Urinary bladder (tissue), 4 donors: ENCODE measurements at places on chromosomes 1 and 21. TPM values are rescaled to one million over a fixed set of nuclear protein-coding genes. Genes with fewer than 3 reads are reported as not detected.

The MIXL1 gene
- total RNA-seq, result not detected

The SELP gene
- total RNA-seq, result 13.1 TPM

The HFM1 gene
- 27.5 TPM for total RNA-seq

The HOOK1 gene
- 8.6 TPM for total RNA-seq

The AMY2A gene
- total RNA-seq, result not detected

- no peak for DNase-seq
Observed at GRCh38 chr1:21355956-21356355, 65.7 kb upstream of the ECE1 start.

- no peak for DNase-seq
Observed at GRCh38 chr21:46457801-46458314, 833 bp upstream of the DIP2A start.

DNA sequence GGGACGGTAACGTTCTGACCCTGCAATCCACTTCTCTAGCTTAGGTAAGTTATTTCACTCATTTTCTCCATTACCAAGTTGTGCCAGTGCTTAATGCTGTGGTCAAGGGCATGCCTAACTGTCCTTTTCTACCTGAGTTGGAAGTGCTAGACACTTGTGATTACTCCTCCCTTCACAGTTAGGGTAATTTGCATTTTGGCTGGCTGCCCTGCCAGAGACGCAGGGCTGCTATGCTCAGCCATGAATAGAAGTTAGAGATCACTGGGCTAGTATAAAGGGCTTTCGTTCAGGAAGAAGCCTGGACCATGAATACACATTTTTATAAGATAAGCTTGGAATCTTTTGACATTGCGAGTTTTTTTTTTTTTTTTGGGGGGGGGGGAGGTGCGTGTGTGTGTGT, 633.2 kb upstream of the NEGR1 start:
- no peak for DNase-seq

- no peak for DNase-seq
Observed at GRCh38 chr1:108598340-108598739, 38.4 kb downstream of the EEIG2 start.

DNA sequence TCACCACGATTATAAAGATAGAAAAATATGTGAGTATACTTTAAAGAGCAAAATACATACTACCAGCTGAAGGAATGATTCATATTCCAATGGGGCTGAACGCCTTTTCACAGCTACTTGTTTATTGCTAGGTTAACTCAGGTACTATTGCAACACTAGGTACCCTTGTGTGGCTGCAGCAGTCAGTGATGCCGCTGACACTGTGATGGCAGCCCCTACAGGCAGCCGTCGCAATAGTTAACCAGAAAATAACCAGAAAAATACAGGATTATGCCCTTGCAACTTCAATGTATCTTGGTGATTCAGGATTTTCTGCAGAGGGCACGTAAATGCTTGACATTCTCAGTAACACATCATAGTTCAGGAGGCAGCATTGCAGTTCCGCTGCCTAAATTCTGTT, 1.6 kb upstream of the MARK1 start:
- DNase-seq, result no peak

GRCh38 chr1:91070298-91070697, 48.5 kb upstream of the ZNF644 start:
- no peak for DNase-seq

GRCh38 chr1:200090252-200091159, 63.0 kb downstream of the NR5A2 start:
- DNase-seq, result no peak

- no peak for DNase-seq
Observed at GRCh38 chr1:70778056-70778762, 269.4 kb downstream of the PTGER3 start.

DNA sequence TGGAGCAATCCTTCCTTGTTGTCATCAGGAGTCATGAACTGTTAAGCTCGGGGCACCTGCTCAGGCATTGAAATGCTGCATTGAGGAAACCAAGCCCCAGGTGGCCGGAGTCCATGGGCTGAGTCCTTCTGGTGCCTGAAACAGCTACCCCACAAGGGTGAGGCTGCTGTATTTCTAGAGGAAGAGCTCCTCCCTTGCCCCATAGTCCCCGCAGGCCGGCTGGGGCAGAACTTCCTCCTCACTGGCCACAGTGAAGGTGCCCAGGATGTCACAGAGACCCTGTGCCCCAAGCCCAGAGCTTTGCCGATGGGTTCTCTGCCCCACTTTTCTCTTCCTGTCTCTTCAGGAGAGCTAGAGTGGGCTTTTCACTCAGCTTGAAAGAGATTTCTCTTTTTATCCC, 80.8 kb upstream of the GCLM start:
- no peak for DNase-seq

- no peak for DNase-seq
Observed at GRCh38 chr1:67941155-67941554, 107.9 kb upstream of the GNG12 start.

GRCh38 chr1:178411756-178412399, 84.9 kb downstream of the CLEC20A start:
- no peak for DNase-seq

DNA sequence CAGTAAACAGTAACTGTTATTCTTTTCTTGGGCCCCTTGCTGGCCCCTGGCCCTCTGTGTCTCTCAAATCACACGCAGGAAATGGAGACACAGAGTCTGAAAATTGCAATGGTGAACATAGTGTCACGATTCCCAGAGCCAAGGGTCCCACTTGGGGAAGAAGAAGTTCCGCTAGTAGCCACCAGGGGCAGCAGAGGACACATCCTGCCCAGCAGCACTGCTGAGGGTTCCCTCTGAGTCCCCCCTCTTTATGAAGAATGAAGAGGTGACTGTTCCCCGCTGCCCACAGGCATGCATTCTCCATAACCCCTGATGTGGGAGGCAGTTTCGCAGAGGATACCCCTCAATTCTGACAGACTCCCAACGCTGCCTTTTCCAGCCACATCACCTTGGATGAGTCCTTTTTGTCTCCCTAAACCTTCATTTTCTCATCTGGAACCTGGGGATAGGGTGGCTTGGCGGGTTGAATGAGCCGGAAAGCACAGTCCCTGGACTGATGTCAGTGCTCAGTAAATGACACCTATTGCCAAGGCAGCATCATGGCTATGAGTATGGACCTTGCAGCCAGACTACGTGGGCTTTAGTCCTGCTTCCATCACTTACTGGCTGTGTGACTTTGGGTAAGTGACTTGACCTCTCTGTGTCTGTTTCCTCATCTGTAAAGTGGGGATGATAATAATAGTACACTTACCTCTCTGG, 238.0 kb upstream of the TMEM51 start:
- no peak for DNase-seq

- no peak for DNase-seq
Observed at GRCh38 chr1:166129006-166129405, 37.8 kb downstream of the FAM78B start.

DNA sequence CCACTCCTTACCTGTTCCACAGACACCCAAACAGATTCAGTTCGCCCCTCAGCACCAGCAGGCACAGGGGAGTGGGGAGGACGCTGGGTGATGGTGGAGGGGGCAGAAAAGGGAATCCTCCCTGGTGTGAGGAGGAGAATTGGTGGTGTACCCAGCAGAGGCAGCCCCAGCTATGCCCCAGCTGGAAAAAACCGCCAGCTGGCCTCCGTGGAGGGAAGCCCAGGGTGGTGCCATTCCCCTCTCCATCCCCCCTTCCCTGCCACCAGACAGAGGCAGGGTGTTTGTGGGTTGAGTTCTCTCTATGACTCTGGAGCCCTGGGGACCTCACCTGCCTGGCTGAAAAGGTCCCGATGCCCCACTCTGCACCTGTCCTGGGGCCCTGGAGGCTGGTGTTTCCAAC, 27.9 kb downstream of the OPTC start:
- DNase-seq, result no peak

- DNase-seq, result no peak
Observed at GRCh38 chr1:5938101-5938646, 54.1 kb downstream of the NPHP4 start.

GRCh38 chr1:93537924-93538323, 90.0 kb downstream of the FNBP1L start:
- no peak for DNase-seq

- DNase-seq, result no peak
Observed at GRCh38 chr1:89894210-89895201, 73.7 kb downstream of the LRRC8D start.

GRCh38 chr1:59641836-59642235, 172.9 kb upstream of the HOOK1 start:
- no peak for DNase-seq

DNA sequence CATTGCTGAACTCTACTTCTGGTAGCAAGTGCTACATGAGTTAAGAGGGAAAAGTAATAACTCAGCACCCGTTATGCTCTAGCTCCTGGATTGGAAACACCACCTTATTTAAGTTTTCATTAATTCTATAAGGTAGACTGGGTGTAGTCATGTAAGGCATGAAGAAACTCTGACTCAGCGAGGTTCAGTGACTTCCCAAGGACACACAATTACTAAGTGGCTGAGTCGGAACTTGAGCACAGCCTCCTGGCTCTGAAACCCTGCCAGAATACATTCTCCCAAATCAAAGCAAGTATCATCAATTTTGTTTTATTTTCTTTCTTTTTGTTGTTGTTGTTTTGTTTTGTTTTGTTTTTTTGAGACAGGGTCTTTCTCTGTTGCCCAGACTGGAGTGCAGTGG, 29.1 kb upstream of the SCCPDH start:
- DNase-seq, result no peak

DNA sequence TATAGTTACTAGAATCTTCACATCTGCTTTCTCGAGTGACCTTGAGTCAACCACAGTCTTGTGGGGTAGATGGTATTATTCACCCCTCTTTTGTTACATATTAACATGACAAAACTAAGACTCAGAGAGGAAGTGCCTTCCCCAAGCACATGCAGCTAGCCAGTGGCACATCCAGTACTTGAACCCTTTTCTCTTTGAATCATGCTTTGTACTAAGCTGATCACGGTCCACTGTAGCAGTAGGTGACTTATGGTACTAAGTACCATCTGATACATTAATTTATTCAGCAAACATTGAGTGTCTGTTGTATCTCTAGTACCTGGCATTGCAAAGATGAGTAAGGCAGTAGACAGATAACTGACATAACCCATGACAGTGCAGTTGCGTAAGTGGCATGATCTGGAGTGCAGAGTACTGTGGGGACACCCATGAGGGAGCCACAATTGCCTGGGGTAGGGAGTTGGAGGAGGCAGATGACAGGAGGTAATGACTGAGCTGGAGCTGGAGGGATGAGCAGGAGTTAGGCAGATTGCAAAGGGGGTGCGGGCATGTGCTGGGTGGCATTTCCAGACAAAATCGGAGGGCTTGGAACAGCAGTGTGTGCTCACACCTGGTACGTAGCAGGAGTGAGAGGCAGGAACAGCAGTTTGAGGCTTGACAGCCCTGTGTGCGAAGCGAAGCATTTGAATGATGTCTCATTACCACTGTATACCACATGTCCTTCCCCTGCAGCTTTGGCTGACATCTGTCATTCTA, 29.8 kb downstream of the UCK2 start:
- DNase-seq, result no peak

- DNase-seq, result no peak
Observed at GRCh38 chr1:27507960-27508665, 18.1 kb upstream of the WASF2 start.

DNA sequence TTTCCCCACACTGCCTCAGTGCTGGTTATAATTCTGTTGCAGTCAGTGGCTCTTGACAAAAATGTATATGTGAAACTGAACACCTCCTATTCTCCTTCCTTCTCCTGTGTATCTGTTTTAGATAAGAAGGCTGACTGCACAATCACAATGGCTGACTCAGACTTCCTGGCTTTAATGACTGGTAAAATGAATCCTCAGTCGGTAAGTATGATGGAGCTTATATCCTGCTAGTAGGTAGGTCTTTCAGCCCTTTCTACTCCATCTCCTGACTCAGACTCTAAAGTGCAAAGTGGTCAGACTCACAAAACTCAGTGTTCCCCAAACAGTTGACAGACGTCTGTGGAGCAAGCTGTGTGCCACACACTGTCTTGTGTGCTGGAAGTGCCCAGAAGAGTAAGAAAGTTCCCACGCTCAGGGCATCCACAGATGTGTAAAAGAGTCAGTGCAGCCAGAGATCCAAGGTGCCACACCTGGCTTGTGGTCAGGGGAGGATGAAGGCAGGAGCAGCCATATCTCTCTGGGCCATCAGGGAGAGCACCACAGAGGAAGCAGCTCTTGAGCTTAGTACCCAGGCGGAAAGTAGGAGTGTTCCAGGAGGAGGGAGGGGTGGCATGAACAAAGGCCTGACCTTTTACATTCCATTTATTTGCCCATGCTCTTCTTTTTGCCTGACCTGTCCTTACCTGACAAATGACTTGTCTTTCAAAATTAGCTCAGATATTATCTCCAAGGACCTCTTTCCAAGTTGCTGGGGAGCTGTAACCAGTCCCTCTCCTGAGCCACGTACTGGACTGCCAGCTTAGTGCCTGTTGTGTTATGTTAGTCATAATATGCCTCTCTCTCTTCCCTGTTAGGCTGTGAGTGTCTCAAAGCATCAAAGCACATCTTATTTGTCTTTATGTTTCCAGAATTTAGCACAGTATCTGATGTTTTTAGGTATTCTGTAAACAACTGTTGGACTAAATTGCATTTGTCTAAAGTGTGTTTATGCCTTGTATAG, 14.0 kb upstream of the PODN start:
- DNase-seq, result no peak

DNA sequence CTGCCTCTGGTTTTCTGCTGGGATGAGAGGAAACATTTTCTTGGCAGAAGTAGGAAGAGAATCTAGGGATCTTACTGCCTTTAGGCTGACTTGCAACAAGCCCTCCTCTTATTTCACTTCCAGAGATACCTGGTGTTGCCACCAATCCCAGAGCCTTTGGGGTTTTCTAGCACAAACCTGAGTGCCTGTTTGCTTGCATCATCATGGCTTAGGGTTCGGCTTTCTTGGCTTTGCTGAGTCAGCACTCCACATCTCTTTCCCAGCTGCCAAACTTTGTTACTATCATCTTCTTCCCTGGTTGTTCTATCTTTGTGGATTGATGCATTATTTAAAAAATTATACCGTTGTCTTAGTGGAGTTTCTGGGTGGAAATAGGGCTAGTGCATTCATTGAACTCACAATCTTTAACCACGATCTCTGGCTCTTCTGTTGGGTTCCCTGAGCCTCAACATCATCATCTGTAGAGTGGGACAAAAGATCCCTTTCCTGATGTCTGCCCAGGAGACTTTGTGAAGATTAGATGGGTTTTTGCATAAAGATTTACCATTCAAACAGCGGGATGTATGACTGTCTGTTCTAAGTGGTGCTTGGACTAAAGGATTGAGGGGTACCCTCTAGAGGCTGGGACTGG, 76.6 kb upstream of the SELENON start:
- no peak for DNase-seq

- DNase-seq, result no peak
Observed at GRCh38 chr1:145985129-145985501, 11.3 kb downstream of the TXNIP start.

DNA sequence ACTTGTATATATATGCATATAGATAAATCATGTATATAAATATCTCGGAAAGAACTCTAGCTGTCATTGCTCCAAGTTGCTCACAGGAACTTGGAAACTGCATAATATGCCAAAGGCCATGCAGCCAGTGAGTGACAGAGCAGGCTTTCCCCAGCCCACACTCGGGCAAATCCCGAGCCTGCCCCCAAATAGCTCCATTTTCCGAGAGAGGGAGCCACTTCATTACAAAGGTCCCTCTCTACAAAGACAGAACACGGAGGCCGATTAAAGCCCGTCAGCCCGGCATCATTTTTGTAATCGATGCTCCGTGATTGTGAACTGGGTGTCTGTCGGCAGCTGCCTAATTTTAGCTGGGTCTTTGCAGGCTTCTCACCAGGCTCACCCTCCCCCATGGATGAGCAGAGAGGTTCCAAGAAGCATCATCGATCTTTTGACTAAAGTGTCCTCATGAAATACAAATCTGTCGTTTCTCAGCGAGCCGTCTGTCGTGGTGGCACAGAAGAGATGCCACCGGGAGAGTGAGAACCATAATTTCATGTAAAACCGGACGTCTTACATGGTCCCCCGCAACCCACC, 663.9 kb downstream of the PTPRU start:
- DNase-seq, result no peak
